ENCODE measurements at places on chromosomes 6 and 20.

DNA sequence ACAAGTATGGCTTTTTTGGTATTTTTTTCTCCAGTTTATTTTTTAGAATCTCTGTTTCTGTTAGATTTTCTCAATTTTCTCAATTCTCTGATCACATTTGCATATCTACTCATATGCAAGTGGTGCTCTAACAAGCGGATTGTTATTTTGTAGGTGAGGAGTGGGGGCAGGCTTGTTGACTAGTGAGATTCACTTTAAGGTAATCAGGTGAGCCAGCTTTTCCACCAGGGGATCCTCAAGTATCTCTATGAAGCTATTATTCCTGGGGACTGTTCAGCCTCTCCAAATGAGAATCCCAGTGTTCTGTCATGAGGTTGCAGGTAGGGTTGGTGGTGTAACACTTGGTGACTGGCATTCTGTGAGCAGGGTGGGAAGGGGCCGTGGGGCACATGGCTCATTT, 274.3 kb upstream of the FERMT1 start:
- DNase-seq: no peak

DNA sequence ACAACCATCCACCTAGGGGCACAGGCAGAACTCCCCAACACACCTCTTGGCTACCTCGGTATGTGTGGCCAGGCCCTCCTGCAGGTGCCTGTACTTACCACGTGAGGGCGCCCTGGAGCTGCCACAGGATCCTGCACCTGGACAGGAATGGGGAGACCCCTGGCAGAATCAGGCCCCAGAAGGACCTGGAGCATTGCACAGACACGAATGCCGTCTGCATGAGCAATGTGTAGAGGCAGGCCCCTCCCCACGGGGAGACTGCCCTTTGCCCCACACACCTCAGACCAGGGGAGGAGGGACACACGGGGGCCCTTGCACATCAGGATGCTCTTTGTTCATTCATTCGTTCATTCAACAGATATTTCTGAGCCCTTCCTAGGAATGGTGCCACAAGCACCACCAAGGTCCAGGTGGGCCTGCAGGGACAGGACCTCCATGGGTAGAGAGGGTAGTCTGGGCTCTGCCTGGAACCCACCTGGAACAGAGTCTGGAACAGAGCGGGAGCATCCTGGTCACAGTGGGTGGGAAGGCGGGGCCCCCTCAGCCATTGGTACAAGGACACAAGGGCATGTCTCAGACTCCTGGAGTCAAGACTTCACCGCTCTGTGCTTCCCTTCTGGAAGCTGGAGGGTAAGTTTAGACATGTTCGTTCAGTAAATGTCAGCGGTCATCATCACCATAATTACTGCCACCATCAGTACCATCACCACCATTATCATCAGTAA, 32.3 kb downstream of the YTHDF1 start:
- no peak for DNase-seq

DNA sequence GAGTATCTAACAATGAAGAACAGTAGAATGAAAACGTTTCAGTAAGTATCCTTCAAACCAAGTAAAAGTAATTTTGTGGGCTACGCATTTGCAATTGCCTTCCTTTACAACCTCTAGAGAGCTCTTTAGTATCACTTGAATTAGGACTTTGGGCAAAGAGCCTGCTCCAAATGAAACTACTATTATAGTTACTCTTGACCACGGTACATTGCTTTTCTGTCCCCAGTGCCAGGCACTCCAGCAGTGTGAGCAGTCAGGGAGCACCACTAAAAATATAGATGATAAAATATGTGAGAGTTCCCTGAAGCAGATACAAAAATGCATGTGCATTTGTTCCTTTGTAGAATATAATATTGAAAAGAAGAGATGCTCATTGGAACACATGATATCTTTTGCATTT, 450.1 kb upstream of the MANEA start:
- DNase-seq: no peak

- no peak for DNase-seq
Observed at GRCh38 chr6:34273242-34273805, 24.5 kb upstream of the SMIM29 start.

DNA sequence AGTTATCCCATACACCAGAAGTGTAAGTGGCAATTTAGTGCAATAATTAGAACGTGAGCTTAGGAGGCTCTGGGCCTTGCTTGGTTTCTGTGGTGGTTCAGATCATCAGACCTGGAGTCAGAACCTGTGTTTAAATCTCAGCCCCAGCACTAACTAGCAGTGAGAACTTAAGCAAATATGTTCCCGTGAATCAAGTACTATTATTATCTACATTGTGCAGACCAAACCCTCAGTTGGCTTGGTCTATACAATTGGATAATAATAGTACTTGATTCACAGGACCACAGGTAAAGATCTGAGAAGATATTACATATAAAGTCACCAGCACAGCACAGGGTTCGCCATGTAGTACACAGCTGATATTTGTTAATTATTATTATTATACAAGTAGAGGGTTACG, 93.1 kb downstream of the SIM1 start:
- DNase-seq: no peak

DNA sequence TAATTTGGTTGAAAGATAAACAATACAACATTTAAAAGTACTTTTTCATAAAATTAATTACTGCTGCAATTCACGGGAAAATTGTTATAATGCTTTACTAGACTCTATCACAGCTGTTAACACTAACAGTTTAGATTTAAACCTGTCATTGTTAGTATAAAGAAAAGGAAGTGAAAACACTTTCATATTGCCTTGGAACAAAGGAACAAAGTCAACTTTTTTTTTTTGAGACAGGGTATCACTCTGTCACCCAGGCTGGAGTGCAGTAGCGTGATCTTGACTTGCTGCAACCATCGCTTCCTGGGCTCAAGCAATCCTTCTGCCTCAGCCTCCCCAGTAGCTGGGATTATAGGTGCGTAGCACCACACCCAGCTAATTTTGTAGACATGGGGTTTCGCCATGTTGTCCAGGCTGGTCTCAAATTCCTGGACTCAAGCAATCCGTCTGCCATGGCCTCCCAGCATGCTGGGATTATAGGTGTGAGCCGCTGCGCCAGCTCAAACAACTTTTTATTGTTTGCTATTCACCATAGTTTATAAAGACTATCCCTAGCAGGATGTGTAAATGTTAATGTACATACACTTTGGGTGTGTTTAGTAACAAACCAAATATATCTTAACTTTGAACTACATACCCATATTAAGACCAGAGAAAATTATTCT, 22.1 kb downstream of the SLC35A1 start:
- no peak for DNase-seq

DNA sequence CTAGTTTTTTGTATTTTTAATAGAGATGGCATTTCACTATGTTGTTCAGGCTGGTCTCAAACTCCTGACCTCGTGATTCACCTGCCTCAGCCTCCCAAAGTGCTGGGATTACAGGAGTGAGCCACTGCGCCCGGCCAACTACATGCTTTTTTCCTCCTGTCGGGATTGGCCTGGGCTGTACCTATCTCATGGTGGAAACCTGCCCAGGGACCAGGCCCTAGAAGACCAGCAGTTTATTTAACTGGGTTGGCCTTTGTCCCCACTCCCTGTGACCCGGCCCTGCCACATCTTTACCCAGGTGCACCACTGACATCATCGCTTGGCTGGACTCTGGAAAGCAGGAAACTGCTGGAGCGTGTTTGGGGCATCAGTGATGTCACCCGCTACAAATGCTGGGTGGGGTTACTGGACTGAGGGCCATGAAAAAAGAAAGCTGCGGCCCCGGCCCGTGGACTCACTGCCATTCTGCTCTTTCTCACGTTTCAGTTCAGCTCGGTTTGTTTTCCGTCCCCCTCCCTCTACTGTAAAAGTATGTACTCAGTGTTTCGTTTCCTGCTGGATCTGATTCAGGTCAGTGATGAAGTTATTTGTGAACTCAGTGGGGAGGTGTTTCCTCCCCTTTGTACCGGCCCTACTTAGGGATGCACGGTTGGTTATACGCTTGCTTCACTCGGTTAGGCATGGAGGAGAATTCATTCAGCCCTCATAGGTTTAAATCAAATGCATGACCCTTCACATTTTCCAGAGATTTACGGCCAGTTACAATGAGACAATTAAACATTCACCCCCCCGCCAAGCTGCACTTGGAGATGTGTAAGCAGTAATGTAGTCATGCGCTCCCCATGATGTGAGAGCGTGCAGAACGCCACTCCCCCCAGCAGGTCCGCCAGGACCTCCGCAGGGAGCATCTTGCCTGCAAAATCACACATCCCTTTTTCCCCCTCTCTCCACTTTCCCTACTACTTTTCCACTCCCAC, 179.3 kb downstream of the MTHFD1L start:
- DNase-seq: no peak

DNA sequence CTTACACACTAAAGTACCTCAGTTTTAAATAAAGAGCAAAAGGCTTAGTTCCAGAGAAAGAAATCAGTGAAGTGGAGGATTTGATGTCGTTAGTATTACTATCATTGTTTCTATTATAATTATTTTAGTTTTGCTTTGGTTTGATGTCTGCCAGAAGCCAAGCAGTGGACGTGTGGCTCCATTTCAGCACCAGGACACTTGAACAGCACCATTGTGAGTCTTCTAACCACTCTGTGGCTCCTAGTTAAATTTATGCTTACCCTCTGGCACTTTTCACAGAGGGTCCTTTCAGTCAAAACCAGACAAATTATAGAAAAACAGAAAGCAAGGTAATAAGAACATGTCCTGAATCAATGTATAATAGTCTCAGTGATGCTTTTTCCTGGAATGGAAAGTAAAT, 3.4 kb downstream of the COL9A1 start:
- DNase-seq: no peak

DNA sequence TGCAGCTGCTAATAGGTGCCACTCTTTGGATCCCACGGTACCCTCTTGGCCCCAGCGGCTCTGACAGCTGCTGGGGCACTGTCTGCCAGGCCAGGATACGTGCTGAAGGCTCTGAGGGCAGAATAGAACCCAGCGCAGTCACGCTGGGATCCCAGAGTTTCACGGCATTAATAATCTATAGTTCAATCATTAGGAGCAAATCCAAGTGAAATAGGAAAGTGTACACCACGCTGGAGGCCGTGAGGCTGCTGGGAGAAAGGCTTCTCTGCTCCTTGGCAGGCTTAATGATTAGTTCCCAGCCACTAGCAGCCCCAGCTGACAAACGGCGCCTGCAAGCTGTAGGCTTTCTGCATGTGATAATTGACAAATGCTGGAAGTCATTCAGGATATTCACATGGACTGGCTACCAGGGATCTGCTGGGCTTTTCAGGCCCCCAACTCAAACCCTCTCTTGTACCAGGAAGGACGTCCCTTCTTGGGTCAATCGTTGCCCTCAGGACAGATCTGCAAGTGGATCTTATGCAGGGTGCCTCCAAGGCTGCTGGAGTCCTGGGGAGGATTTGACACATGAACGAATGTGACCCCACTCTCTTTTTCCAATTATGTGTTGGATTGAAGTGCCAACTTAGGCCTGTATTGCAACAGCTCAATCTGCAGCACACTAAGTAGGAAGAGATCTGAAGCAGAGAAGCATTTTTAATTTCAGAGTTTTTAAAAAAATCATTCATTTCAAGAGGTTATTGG, 50.1 kb upstream of the INSM1 start:
- DNase-seq: no peak

GRCh38 chr6:67986694-67987232, 648.3 kb upstream of the ADGRB3 start:
- DNase-seq: no peak

DNA sequence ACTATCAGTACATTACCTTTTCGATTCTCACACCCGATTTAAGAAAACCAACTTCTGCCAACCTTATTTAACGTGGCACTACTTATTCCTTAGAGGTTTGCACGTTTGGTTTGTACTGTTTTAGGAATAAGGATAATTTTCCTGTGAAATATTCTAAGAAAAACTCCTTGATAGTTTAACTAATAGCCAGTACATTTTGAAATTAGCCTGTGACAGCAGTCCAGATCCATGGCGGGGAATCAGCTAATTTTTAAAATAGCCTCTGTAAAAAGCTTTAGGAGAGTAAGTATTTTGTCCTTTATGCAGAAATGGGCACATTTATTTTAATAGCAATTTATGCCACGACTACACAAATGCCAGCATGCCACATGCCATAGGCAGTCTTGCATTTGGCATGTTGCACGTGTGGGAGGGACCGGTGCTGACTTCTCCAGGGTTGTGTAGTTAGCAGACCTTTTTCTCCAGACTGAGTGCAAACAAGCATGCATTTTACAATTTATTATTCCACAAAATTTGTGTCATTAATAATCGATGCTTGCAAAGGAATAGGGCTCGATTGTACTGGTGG, 6.2 kb downstream of the FOXC1 start:
- no peak for DNase-seq

DNA sequence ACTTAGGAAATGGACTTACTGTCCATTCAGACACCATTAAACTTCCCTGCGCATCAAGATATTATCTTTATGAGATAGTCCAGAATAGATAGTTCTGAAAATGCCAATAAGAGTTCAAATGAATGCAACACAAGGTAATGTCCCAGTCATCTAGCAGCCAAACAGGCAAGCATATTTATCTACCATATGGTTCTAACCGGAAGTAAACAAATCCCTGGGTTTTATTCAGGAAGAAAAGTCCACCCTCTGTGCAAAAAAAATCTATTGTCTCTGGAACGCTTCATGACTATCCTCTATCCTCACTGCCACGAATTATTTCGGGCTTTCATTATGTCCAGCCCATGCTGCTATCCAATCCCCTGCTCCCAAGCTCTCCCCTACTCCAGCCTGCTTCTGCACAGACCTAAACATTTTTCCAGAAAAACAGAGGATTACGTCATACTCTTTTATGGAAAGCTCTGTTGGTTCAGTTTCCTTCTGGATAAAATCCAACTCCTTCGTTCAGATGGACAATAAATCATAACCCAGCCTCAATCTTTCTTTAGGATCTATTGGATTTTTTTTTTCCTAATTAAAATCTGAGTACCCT, 11.4 kb downstream of the PPIL6 start:
- DNase-seq: no peak

DNA sequence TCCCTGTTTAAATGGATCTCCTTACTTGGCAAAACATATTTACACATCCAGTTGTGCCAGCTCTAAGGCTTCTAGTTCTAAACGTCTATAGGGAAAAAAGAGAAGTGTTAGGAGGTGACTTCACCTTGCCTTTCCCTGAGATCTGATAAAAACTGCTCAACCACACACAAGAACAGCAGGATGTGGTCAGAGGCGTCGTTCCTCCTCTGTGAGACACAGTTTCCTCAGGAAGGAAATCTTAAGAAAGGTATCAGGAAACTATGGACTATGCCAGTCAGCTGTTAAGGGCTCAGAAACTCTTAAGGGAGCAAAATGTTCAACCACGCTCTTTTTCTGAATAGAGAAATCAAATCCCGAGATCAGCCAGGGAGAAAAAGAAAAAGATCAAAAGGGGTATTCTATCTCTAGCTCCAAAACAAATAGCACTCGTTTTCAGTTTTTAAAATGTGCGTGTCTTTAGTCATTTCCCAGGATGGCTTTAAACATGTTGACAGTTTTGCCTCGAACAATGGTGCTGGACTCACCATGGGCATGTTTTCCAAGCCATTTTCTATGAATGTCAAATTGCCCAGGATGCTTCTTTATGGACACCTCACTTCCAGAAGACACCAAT, 154.5 kb downstream of the HACE1 start:
- no peak for DNase-seq

DNA sequence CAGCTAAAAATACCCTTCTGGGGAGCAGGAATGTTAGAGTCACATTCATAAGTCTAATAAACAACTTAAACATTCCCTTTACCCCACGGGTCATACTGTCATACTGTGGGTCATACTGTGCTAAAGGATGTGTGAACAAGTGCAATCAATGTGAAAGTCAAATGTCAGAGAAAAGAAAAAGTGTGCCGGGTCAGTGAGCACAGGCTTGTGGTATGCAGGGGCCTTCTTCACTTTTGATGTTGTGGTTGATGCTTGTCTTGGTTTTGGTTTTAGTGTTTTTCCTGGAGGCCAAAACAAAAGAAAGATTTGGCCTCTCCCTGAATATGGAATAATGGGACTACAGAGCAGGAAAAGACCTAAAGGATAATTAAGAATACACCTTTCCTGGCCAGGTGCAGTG, 267.9 kb upstream of the PLN start:
- no peak for DNase-seq

Measured in cortex of kidney (tissue), 1 donor.